Renal cortical epithelial cell (primary cell): ENCODE measurements at places on chromosomes 13 and 19. TPM values are rescaled to one million over a fixed set of nuclear protein-coding genes. Genes with fewer than 3 reads are reported as not detected.

DNA sequence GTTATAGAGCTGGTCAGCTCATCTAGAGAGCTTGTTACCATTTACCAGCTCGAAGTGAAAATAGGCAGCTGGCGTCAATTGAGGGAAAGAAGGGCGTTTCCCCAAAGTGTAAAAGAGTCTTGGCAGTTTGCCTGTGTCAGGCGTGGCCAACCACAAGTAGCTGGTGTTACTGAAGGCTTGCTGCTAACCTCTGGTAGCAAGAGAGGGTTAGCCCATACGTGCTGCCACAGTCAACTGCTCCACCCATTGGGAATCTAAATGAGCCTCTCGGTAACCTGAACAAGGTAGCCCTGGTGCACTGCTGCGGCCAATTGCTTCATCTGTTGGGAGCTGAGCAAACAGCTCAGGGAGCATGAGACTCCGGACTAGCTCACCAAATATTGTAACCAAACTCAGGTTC lies 314.9 kb upstream of the SLITRK5 start:
- DNase-seq, result no peak

DNA sequence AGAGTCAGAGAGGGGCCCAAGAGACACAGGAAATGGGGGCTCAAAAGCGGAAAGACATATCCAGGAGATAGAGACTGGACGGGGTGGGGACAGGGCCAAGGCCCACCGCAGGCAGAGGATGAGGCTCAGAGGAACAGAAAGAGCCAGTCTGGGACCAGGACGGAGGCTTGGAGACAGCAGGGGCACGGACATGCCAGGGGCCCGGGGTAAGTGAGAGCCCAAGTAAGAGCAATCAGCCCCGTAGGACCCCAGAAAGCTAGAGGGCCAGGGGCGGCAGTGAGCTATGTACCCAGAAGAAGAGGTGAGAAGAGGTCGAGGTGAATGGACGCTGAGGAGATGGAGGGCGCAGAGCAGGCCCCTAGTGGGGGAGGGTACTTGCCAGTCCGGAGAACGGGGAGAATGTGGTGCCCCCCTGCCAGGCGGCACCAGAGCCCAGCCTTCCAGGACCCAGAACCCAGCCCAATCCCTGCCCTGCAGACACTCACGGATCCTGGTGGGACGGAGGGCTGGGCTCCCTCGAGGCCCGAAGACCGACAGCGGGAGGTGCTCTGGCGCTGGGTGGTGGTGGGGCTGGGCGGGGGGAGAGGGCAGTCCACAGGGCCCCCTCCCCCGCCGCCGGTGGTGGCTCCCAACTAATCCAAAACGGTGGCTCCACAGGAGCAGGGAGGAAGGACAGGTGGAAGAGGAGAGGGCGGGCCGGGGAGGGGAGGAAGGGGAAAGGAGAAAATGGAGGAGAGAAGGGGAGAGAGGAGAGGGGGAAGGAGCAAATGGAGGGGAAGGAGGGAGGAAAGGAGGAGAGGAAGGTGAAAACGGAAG lies 1.0 kb downstream of the GRIK5 start:
- DNase-seq, result no peak

DNA sequence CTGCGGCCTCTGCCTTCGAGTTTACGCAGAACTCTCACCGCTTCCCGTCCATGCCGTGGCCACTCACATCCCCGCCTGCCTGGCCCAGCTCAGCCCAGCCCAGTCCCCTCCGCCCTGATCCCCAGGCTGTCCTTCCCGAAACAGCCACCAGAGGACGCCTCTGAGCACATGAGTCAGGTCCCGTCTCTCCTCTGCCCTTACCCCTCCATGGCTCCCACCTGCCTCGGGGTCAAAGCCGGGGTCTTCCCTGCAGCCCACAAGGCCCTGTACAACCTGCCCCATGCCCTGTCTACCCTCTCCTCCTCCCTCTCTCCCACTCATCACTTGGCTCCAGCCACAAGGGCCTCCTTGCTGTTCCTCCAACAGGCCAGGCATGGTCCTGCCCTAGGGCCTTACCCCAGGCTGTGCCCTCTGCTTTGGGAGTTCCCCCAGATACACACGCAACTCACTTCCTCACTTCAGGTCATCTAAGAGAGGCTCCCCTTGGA lies 8.1 kb upstream of the SEMA6B start:
- DNase-seq, result no peak

DNA sequence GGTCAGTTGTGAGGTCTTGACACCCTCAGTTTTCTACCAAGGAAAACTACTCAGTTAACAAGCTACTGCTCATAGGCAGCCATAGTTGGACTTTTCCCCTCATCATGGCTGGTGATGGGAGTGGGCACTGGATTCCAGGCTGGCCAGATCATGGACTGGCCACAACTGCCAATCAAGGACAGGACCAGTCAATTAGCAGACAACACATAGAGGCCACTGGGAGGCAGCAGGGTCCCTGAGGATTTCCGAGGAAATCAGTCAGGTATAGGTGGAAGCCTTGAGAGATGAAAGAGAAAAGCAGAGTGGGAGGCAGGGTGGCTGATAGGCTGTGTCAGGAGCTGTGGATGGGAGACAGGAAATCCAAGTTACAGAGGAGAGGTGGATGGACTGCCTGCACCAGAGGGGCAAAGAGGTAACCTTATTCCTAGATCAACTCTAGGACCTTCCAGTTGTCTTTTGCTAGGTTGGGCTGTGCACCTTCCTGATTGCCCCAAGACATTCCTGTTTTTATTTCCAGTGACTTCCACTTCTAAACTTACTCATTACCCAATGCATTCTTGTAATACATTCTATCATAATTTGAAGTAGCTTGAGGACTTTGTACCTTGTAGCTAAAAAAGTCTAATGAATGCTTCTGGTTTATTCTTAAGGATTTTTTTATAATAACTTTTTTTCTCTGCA lies 361.8 kb downstream of the KCNRG start:
- DNase-seq, result no peak

DNA sequence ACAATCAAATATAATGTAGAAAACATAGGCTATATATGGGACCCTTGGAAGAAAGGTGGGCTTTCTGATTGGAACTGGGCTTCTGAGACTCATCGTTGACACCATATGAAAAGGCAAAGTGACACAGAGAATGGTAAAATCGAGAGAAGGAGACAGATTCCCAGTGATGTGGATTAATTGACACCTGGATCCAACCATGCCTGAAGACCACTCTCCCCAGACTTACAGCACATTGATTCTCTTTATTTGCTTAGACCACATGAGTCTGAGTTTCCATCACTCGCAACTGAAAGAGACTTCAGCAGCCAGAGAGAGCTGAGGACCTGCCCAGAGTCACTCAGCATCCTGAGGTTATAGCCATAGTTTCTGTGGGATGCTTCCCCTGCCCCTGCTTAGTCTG lies 6.0 kb downstream of the CYP4F11 start:
- DNase-seq, result no peak

GRCh38 chr19:29596080-29596727 lies 9.9 kb upstream of the POP4 start:
- DNase-seq, result peak; percentile 55

DNA sequence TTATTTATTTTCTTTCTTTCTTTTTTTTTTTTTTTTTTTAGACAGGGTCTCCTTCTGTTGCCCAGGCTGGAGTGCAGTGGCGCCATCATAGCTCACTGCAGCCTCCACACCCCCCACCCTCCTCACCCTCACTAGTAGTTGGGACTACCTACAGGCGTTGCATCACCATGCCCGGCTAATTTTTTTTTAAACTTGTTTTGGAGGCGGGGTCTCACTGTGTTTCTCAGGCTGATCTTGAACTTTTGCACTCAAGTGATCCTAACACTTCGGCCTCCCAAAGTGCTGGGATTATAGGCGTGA lies 33.6 kb downstream of the GJA3 start:
- DNase-seq, result peak; percentile 29

ACER1 gene
- not detected in 2 replicates for total RNA-seq

MEIOSIN gene
- total RNA-seq, result not detected in 2 replicates

TEAD2 gene
- 28.0 and 34.2 TPM in 2 replicates for total RNA-seq
